ENCODE measurements at places on chromosomes 3 and 15.

GRCh38 chr3:14304101-14305045, 98.0 kb upstream of the SLC6A6 start:
- DNase-seq = no peak

- DNase-seq = no peak
Measured at GRCh38 chr3:46929324-46929723, 47.2 kb downstream of the CCDC12 start.

DNA sequence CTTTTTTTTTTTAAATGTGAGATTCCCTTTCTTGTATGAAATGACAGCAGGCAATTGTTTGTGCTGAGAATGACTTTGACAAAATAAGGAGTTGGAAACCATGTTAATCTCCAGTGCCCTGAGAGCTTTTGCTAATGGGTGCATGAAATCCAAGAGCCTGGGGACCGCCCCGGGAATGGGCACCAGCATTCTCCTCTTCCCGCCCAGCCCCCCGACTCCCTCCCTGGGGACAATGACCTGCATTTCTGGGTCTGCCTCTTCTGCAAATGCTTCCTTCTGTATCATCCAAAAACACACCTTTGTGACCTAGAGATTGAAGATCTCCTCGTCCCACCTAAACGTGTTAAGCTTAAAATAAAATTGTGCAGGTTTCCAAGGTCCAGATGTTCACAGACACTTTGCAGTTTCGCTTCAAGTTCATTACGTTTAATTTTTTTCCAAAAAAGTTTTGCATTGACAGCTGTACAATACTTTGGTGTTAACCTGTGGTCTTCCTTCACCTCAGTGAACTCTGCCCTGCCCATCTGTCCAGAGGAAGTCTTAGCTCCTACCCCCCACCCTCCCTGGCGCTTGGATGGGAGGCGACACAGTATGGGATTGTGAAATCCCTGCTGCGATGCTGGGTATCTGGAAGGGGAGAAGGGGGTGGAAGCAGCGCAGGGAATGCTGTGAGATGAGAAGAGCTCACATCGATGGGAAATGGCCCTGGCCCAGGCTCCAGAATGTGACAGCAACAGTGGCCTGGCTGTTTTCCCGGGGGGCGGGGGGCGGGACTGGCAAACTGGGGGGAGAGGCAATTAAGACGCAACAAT, 50.1 kb downstream of the TLE3 start:
- DNase-seq = no peak

DNA sequence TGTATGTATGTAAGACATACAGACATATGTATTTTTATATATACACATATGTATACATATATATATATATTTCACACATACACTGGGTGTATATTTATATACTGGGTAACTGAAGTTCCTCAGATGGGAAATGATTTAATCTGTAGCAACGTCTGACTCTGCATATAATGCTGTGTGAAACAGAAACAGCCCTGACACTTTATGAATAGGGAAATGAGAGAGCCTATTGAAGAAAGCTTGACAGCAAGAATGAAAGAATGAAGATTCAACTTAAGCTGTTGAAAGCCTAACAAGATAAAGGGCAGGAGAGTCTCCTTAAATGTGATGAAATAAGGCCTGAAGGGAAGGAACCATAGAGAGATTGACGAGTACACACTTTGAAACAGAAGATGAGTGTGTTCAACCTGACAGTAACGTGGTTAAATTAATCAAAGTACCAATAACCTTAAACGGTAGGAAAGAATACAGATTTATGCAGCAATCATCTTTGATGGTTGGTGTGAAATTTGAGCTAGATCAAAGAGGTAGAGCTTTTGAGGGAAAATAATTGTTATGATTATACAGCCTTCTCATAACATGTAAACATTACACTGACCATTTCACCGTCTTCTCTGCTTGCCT, 169.9 kb downstream of the MECOM start:
- DNase-seq = no peak

- no peak for DNase-seq
Measured at GRCh38 chr15:57205996-57206395, 170.3 kb upstream of the CGNL1 start.

GRCh38 chr3:45174234-45174633, 28.1 kb upstream of the CDCP1 start:
- DNase-seq = no peak

DNA sequence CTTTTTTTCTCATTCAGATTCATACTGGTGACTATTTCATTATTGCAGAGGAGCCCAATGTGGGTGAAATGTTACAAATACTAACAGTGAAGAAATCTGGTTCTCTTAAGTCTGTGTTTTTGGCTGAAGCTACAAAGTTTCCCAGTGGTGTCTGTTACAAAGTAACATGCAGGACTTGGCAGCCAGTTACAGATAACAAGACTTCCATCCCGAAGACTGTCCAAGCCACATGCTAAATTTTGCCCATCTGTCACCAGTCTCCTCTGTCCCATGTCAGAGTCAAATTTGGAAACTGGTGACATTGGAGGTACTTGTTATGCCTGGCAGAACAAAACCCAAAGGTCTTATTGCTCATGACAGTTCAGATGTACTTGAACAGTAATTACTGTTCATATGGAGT, 269.2 kb upstream of the GOLIM4 start:
- no peak for DNase-seq

DNA sequence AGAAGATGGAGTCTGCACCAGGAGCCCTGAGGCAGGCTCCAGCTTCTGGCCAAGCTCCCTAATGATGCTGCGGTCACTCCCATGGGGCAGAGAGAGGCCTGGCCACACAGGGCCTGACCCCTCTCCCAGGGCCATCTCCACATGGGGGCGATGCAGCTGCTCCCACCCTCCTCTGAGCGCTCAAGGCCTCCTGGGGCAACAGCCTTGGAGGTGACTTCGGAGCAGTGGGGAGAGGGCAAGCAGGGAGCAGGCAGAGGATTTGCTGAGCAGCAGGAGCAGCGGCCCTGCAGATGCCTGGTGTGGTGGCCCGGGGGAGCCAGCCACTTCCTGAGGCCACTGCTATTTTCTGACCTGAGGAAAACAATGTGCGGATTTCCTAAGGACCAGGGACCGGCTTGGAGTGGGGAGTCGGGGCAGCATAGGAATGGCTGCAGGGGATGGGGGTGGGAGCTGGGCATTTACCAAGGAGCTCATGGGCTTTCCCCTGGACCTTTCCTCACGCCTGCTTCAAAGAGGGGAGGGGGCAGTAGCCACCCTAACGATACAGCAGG, 81.6 kb upstream of the RPL32 start:
- DNase-seq = no peak

GRCh38 chr3:115099134-115099985, 47.7 kb downstream of the ZBTB20 start:
- DNase-seq = no peak

DNA sequence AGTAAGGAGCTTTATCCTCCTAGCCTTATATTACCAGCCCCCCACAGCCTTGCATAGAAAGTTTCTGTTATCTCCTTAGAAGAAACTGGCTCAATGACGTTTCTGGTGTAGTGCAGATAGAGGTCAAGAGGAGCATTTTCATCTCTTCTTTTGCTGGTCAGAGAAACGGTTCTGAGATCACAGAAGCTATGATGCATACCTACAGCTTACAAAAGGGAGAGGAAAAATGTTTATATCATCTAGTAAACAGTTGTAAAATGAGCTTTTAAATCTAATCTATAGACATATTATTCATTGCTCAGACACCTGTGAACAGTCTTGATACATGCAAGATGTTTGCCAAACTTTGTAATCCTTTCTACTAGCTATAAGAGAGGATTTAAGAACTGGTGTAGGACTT, 68.0 kb downstream of the GMPS start:
- DNase-seq = no peak

GRCh38 chr3:46853441-46854415, 9.5 kb downstream of the MYL3 start:
- DNase-seq = no peak

DNA sequence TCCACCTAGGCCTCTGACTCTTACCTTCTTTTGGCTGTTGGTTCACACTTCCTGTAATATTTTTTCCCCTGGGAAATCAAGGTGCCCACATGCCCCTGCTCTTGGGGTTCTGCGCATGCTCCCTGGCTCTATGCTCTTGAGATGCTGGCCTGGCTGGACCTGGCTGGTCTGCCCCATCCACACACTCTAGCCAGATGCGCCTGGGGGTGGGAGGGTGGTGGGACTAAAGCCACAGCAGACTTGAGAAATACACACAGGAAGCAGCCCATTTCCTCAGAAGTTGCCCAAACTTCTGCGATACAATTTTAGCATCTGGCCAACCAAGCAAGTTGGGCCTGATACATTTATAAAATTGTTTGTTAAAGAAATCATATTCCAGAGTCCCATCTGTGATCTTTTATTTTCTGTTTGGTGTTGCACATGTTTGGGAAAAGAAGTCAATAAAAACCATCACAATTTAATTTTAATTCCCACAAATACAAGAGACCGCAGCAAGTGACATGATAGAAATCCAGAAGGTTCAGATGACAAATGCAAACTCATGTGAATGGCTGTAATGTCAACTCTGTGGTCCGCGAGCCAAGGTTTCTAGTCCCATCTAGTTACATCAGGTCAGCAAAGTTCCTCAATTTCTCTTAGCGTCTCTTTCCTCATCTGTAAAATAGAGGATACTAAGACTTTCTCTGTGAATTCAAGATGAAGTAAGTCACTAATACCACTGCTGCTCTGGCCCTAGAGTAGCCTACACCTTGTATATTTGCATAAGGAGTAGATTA, 55.9 kb upstream of the MEF2A start:
- DNase-seq = no peak

GRCh38 chr3:105615814-105616213, 249.1 kb downstream of the ALCAM start:
- DNase-seq = no peak

- no peak for DNase-seq
Measured at GRCh38 chr15:100959066-100960050, 40.2 kb downstream of the LRRK1 start.

DNA sequence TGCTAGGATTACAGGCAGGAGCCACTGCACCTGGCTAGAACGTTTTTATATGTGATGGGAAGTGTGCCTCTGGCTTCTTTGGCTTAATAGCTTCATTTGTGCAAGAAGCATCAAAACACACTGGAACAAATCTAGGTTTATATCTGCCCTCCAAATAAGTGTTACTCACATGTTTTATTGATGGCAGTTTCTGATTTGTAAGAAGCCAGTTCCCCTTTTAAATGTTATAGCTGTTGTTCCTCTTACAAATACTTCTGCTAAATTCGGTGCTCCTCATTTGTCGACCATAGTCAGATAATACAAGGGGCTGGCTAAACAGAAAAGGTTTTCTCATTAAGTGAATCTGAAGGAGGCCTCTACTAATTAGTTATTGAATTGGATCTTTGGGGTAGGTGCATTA, 307.1 kb upstream of the SEMA6D start:
- no peak for DNase-seq

DNA sequence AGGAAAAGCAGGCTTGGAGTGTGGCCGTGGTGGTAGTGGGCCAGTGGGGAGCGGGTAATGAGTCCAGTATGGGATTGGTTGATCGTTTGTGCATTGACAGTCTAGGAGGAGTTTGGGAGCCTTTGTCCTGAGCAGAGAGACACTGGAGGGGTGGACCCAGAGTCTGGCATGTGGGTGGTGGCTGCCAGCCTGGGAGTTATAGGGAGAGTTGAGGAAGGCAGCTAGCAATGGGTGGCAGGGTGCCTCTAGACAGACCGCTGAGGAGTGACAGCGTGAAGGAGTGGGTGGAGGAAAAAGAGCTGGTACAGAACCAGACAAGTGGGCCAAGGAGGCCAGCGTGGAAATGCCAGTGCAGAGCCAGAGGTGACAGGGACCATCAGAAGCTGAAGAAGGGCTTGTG, 1.9 kb upstream of the CCK start:
- no peak for DNase-seq

DNA sequence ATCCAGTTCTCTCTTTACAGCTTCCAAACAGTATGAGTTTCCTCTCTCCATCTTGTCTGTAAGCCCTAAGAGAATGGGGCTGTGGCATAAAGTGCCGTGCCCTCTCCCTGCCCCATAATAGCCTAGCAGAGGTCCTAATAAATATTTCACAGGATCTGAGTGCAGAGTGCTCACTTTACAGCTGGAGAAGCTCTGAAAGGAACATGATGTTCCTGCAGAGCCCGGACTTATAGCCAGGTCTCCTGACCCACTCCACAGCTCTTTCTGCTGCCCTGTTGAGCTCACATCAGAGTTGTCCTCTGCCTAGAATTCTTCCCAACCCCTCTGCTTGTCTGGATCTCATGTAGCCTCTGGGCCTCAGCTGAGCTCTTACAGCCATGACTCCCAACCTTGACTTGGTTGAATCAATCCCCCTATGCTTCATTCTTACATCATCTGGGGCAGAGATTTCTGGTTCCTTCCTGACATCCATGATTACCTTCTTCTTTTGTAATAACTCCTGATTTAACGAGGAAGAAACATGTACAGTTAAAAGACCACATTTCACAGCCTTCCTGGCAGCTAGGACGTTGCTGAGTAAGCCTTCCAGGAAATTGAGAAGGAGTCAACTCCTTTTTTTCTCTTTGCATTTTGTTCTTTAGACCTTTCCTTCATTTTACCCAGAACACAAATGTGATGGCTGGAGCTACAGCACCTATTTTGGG, 135.3 kb downstream of the RPLP1 start:
- no peak for DNase-seq

DNA sequence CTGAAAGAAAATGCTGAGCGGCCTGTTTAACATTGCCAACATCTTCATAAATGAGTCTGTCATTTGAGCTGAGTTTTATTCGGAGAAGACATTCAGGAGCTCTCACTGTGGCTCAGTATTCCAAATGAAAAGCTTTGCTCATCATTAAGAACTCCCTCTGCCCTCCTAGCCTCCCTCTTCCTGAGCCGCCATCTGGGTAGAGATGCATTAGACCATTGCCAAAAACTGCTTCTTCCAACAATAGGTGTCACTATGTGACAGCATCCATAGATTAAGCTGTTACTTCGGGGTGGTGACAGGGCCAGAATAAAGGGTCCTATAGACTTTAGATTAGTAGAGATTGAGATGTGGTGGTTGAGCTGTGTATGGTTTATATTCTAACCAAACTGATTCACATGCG, 501.4 kb upstream of the NR2F2 start:
- DNase-seq = no peak

GRCh38 chr15:44010089-44010488, 183.3 kb downstream of the WDR76 start:
- DNase-seq = no peak

DNA sequence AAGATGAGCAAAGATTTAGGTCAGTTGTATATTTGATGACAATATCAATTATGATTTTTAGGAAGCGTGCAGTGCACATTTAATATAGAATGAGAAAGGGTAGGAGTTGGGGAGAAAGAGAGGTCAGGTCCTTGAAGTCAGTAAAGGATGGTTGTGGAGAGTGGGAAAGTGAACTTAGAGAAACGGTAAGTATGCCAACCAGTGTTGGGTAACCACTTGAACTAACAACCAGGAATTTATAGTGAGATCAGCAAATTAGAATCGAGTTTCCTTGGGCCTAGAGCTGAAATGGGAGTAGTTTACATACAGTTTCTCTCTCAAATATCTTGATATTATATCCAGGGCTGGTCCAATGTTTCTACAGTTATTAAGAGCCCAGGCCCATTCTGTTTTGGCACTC, 188.5 kb upstream of the RBMS3 start:
- DNase-seq = no peak

- peak; percentile 16 for DNase-seq
Measured at GRCh38 chr3:136250903-136251460, 842 bp downstream of the PCCB start.

Data from fibroblast of the conjunctiva (primary cell).